ENCODE measurements at places on chromosomes 4 and X.

DNA sequence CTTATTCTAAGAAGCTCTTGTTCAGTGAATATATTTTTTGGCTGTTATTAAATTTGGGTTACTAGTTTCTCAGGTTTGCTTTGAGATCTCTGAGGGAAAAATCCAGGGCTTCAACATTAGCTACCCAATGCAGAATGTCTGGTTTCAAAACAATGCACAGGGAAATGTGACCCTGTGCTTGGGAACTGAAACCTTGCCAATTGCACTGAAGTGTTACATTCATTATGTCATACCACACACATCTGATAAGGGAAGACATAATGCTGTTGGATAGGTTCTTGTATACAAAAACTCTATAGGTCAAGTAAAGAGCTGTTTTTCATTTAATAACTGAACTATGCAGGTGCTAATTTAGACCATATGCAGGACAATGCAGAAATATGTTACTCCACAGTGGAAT lies 345.3 kb upstream of the BMP3 start:
- DNase-seq = no peak

DNA sequence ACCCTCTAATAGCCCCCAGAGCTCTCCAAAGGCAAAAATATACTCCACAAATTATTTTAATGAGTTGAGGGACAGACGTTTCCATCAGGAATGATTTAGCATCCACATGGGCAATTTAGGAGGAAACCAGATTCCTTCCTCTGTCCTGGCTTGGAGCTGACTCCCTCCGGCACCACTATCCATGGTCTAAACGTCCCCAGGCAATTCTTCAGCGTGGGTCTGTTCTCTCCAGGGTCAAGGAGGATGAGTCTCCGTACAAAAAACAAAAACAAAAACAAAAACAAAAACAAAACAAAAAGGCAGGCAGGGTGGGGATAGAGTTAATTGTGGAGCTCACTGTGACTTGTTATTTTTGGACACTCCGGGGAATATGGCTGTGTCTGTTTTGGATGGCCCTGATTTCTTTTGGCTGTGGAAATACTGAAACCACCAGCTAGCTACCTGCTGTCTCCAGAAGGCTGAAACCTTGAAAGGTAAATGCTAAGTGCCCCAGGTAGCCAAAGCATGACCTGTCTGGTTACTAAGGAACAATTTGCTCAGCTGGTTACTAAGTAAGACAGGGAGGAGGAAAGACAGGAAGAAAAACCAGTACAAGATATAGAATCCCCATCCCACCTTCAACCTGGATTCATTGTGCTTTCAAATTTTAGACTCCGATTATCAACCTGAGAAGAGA lies 419.1 kb upstream of the LCORL start:
- no peak for DNase-seq

GRCh38 chr4:185018834-185019455 lies 655 bp downstream of the HELT start:
- DNase-seq = no peak

DNA sequence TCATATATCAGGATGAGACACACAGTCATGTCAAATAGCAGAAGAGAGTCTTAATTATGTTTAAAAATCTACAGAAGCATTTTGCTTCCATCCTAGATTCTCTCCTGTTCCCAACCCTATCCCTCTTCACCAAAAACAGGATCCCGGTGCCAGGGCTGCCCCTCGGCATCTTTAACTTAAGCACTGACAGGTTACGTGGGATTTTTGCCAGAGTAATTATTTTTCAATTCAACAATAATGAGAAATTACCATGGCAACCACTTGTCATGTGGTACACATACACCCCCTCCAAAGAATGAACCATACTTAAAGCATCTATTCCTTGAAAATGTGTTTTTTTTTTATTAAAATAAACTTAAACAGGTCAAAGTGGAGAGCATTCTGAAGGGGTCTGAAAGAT lies 130.6 kb downstream of the LDB2 start:
- no peak for DNase-seq

DNA sequence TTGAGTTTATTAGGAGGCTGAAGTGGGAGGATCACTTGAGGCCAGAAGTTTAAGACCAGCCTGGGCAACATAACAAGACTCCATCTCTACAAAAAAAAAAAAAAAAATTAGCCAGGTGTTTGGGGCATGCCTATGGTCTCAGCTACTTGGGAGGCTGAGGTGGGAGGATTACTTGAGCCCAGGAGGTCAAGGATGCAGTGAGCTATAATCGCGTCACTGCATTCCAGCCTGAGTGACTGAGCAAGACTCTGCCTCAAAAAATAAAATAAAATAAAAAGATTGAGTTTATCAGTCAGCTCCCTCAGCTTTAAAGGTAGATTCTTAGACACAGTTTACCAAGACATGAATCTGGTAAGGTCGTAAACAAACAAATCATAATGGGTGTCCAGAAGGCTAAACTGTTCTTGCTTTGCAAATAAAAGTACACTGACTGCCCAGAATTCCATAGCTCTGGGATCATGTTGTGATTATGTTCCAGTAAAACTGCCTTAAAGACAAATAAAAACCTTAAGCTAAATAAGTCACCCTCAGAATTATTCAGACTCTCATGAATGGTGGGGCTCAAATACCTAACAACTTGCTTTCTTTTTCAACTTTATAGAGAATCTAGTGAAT lies 18.7 kb downstream of the APOO start:
- no peak for DNase-seq
